ENCODE measurements at places on chromosomes 3 and 15. TPM values are rescaled to one million over a fixed set of nuclear protein-coding genes. Genes with fewer than 3 reads are reported as not detected.
A peak's percentile ranks its signal among the peaks of the same experiment; 100 is the strongest.

The AMOTL2 gene
- 17.6 TPM for total RNA-seq

GRCh38 chr15:99343881-99344551 is 92.7 kb downstream of the LRRC28 start:
- peak; percentile 15 for DNase-seq

GRCh38 chr3:156617145-156617544 is 57.2 kb upstream of the TIPARP start:
- no peak for DNase-seq

DNA sequence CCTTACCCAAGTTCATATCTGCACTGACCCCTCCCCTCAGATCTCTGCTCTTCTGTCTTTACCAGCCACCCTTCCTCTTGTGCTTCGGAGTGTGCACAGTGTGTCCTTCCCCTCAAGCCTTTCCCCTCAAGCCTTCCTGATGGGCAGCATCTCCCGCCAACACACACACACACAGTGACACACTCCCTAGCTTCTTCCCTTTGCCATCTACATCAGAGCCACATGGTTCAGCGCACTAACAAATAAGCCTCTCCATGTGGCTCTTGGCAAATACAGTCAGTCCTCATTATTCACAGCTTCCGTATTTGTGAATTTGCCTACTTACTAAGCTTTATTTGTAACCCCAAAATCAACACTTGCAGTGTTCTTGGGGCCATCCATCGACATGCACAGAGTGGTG is 37.5 kb downstream of the SH3BP5 start:
- DNase-seq, result no peak

DNA sequence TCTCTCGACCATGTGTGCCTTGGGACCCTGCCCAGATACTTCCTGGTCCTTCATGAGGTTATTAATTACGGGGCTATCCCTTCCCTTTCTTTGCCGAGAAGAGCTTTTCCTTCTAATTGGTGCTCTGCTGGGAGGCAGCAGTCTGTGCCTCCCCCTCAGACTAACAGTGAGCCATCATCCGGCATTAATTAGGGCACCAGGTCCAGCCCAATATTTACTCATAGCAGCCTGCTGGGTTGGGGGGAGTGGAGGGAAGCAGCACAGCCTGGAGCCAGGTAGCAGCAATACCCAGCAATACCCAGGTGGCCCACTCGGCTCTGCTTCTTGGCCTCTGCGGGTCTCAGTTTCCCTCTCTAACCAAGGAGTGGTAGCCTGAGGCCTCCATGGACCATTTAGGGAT is 20.1 kb downstream of the CACNA2D2 start:
- DNase-seq, result no peak

The GRAMD2A gene
- total RNA-seq, result 6.3 TPM

The CPLX3 gene
- total RNA-seq, result not detected

GRCh38 chr3:160126761-160127160 is 98.5 kb upstream of the C3orf80 start:
- no peak for DNase-seq

DNA sequence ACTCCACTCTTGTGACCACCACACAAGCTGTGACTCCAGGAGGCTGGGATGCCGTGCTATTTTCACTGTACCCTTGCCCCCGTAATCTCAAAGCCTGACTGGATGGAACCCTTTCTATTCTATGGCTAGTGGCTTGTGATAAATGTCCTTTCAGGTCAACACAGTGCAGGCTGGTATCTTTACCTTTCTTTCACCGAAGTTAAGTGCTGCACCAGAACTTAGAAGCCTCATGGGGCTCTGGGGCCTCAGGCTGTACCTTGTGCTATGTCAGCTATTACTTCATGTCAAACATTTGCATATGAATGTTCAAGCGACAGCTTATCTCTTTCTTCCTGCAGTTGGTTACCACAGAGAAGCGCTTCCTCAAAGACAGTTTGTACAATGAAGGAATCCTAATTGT is 66.8 kb downstream of the RPL39L start:
- no peak for DNase-seq

The AHSG gene
- total RNA-seq, result not detected

- DNase-seq, result no peak
These were observed 66.5 kb upstream of the RNU6-1 start for GRCh38 chr15:67906382-67906781.

- peak; percentile 79 for DNase-seq
These were observed 513.7 kb downstream of the FOXP1 start for GRCh38 chr3:71069797-71070196.

DNA sequence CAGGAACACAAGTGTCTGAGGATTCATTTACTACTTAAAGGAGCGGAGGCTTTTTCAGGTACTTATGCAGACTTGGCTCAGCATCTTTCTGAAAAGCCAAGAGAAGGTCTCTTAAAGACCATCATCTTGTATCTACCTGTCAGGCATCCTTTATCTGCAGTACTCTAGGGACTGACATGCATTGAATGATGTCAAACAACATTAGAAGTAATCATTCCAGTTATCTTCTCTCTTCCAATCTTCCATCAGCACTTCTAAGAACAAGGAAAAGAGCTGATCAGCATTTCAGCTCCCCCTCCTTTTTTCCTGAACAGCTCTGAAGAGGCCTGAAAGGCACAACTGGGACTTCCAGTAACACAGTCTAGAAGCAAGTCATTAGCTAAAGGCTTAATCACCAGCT is 214.8 kb downstream of the KCNH8 start:
- DNase-seq, result no peak

- no peak for DNase-seq
These were observed 59.7 kb downstream of the ATP2B2 start for GRCh38 chr3:10445561-10446175.

GRCh38 chr3:13637311-13637891 is 88.5 kb downstream of the FBLN2 start:
- no peak for DNase-seq

The GRIP2 gene
- total RNA-seq, result 1.7 TPM

DNA sequence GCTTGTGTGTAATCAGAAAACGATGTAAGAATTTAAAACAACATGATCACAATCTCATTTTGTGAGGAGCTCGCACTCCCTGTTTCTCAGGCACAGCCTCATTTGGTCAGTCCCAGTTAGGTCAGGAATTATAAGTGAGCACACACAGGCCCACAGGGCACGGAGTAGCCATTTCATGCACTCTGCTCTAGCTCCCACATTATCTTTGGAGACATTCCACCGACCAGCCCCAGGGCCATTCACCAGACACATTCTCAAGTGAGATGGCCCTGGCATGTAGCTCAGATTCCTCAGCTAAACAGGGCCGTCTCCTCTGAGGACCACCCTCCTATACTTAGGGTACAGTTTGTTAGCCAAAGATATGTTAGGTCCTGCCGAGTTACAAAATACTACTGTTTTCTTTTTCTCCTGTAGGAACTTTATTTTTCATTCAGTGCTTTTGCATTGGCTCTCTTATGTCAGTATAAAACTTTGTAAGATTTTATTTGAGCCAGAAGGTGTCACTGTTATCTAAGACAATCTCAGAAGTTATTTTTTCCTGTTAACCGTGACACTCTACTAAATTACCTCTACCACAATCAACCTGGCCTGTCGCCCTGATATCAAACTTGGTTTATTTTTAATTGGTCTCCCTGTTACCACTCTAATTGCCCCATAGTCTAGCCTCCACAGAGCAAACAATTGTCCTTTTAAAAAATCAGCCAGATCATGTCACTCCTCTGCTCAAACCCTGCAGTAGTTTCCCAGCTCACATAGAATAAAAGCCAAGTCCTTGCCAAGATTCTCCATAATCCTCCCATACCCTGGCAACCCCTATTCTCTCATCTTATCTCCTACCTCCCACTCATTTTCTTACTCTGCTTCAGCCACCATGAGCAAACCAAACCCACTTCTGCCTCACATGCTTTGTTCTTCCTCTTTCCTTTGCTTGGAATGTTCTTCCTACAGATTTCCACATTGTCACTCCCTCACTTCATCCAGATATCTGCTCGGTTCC is 105.7 kb downstream of the PPP2R3A start:
- no peak for DNase-seq

GRCh38 chr3:150370122-150370602 is 37.9 kb upstream of the TSC22D2 start:
- DNase-seq, result peak; percentile 20

The ITGB5 gene
- 103 TPM for total RNA-seq

The CD96 gene
- total RNA-seq, result 4.3 TPM

The ZNF106 gene
- 48.6 TPM for total RNA-seq

DNA sequence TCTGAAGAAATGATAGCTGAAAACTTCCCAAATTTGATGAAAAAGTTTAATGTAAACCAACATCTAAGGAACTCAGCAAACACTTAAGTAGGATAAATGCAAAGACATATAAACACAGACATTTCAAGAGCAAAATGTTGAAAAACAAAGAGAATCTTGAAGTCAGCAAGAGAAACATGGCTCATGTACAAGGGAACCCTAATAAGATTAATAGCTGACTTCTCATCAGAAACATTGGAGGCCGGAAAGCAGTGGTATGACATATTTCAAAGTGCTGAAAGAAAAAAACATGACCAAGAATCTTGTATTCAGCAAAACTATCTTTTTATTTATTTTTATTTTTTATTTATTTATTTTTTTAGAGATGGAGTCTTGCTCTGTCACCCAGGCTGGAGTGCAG is 10.6 kb upstream of the PRKCI start:
- no peak for DNase-seq

GRCh38 chr3:64098670-64099069 is 75.4 kb upstream of the PSMD6 start:
- DNase-seq, result no peak

The PAK6 gene
- total RNA-seq, result 2.5 TPM

DNA sequence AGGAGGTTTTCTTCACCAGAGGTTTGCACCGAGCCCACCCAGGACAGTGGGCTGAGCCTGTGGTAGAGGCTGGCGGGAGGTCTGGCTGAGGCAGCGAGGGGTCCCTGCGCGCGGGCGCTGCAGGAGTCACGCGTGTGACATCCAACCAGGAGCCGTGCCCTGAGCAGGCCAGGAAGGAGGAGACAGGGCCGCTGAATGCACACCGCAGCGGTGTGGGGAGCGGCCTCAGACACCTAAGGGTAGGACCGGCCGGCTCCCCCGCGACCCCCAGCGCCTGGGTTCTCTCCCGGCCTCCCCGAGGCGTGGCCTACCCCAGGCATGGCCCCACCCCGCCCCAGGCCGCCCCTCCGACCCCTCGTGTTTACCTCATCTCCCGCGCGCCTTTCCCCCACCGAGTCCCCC is 412 bp downstream of the SLC41A3 start:
- peak; percentile 64 for DNase-seq

GRCh38 chr15:25897658-25898057 is 34.5 kb upstream of the ATP10A start:
- no peak for DNase-seq

- no peak for DNase-seq
These were observed 69.5 kb upstream of the CMC1 start for GRCh38 chr3:28171962-28172361.

The TMC3 gene
- not detected for total RNA-seq

DNA sequence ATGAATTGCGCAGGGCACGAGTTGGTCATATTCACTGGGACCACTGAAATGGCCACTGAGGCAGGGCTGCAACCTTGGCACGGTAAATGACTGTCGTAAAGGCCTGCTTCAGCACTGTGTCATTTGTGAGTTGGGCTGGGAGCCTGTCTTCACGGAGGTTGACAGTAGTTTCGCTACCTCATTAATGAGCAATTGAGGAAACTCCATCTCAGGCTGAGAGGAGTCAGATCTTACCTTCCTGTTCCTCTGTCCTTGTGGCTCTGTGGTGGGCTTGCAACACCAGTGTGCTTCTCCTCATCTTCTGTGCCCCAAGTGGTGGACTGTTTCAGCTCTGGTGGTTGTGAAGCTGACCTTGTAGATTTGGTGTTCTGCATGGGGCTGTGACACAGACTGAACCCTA is 80.1 kb upstream of the EIF1B start:
- no peak for DNase-seq

DNA sequence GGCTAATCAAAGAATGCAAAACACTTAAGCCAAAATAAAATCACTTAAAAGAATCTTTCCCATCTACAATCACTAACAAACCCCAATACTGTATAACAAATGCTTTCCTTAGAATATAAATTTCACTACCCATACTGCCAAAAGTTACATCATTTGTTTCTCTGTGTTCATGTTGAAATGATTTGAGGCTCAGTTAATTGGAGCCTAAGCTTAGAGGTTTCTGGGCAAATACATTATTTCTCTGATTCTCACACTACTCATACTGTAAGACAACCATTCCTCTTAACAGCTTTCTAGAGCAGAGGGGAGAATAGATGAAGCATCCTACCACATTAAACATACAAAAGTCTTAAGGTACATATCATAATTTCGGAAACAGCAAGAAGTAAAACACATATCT is 2.1 kb downstream of the RIOX2 start:
- no peak for DNase-seq

DNA sequence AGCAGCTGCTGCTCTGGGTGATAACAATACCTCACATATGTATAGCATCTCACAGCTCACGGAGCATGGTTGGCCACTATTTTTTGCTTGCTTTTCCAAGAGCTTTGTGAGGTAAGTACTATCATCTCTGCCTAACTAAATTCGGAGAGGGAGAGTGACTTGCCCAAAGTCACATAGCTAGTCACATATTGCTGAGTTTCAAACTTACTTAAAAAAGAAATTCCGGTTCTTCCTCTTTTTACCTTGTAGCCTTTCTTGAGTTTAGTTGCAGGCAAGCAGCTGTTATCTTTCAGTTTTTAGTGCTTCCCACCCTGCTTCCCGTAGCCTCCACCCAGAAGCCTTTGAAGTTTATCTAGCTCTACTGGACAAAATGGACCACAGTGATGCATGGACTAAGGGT is 309.2 kb downstream of the PDCD6IP start:
- DNase-seq, result no peak

DNA sequence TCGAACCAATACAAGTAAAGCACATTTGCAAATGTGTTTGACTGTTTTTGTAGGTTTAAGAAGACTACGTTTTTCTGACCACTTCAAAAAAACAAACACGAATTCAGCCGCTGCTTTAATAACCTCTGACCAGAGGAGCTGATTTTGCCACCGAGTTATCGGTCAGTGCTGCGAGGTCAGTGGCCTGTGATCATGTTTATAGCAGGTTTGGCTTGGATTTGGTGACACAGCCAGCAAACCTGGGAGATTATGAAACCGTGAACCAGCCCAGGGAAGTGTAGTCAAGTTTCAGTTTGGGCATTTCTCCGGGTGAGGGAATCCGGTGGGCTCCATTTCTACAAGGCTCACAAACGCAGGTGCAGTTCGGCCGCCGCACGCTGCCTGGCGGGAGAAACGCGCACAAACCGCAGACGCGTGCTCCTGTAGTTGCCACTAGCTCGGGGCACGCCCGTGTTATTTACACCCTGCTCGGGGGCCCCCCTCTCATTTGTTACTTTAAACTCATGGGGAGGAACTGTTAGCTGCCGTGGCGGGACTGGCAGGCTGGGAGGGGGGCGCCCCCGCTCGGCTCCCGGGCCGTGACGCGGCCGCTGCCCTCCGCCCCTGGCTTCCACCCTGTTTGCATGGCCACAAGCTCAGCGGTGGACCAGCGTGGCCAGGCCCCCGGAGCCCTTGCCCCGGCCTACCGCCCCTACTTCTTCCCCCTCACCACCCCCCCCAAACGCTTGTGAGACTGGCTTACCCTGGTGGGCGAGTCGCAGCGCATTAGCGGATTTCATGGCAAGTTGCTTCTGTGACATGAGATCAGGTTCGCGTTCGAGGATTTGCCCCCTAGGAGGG is 13.6 kb upstream of the ONECUT1 start:
- DNase-seq, result no peak

The CCR1 gene
- total RNA-seq, result 1.3 TPM

GRCh38 chr3:133426721-133427120 is 26.9 kb downstream of the BFSP2 start:
- no peak for DNase-seq

The CAMP gene
- total RNA-seq, result not detected

The GPR160 gene
- 82.6 TPM for total RNA-seq

- DNase-seq, result no peak
These were observed 168.8 kb upstream of the SMAD3 start for GRCh38 chr15:66896611-66897010.

The XCR1 gene
- 0.64 TPM for total RNA-seq

- no peak for DNase-seq
These were observed 9.2 kb upstream of the MUC4 start for GRCh38 chr3:195820901-195821300.

The CACNA1D gene
- total RNA-seq, result 19.3 TPM
